Cardiac muscle cell (in vitro differentiated cells and primary cell): ENCODE measurements at places on chromosomes 5 and 9. TPM values are rescaled to one million over a fixed set of nuclear protein-coding genes. Genes with fewer than 3 reads are reported as not detected.

The MED27 gene
- polyA plus RNA-seq, result 50.9 and 69.2 TPM in 2 replicates

The QSOX2 gene
- polyA plus RNA-seq, result 1.7 TPM in 2 replicates

The KCNV2 gene
- polyA plus RNA-seq, result 0.49 and 0.81 TPM in 2 replicates

The IL4 gene
- polyA plus RNA-seq, result not detected in 2 replicates

The SLCO4C1 gene
- polyA plus RNA-seq, result not detected in 2 replicates

The RNF44 gene
- 16.1 and 29.1 TPM in 2 replicates for polyA plus RNA-seq

The EXOC3 gene
- 34.8 and 36.3 TPM in 2 replicates for polyA plus RNA-seq

The RETREG1 gene
- 39.2 and 46.9 TPM in 2 replicates for polyA plus RNA-seq

The TEK gene
- 0.60 and 2.5 TPM in 2 replicates for polyA plus RNA-seq

The WNK2 gene
- polyA plus RNA-seq, result 34.5 and 88.3 TPM in 2 replicates

The SPINK13 gene
- polyA plus RNA-seq, result 0.59 TPM in 1 of 2 replicates, not detected in the other

The GCNT4 gene
- polyA plus RNA-seq, result 0.23 TPM in 1 of 2 replicates, not detected in the other

The LIFR gene
- polyA plus RNA-seq, result 20.7 and 29.1 TPM in 2 replicates

The FOXI1 gene
- not detected in 2 replicates for polyA plus RNA-seq

The SLC36A3 gene
- not detected in 2 replicates for polyA plus RNA-seq

The NPDC1 gene
- 83.5 and 94.9 TPM in 2 replicates for polyA plus RNA-seq

The FOXD4L6 gene
- polyA plus RNA-seq, result 0.23 TPM in 1 of 2 replicates, not detected in the other

The FLT4 gene
- polyA plus RNA-seq, result 3.5 and 3.9 TPM in 2 replicates

The NPR2 gene
- polyA plus RNA-seq, result 13.2 and 16.2 TPM in 2 replicates

The RARS1 gene
- polyA plus RNA-seq, result 81.2 and 92.7 TPM in 2 replicates

The SAXO1 gene
- 0.24 and 0.30 TPM in 2 replicates for polyA plus RNA-seq

The ZNF462 gene
- polyA plus RNA-seq, result 11.4 and 12.7 TPM in 2 replicates

The PGM5 gene
- polyA plus RNA-seq, result 16.8 and 26.4 TPM in 2 replicates

The CDH9 gene
- polyA plus RNA-seq, result not detected in 2 replicates

The GHR gene
- polyA plus RNA-seq, result 2.2 and 3.9 TPM in 2 replicates

The F2RL1 gene
- 0.06 TPM in 1 of 2 replicates, not detected in the other for polyA plus RNA-seq

The DNAH5 gene
- 0.05 and 0.12 TPM in 2 replicates for polyA plus RNA-seq

The EGFL7 gene
- polyA plus RNA-seq, result 50.9 and 90.0 TPM in 2 replicates

The TRPM6 gene
- 0.61 TPM in 1 of 2 replicates, not detected in the other for polyA plus RNA-seq

The NKD2 gene
- 3.9 and 7.4 TPM in 2 replicates for polyA plus RNA-seq

The FBP2 gene
- polyA plus RNA-seq, result 0.32 TPM in 2 replicates

The KIF4B gene
- polyA plus RNA-seq, result 0.05 TPM in 1 of 2 replicates, not detected in the other
